ENCODE measurements at places on chromosomes 13 and 19. TPM values are rescaled to one million over a fixed set of nuclear protein-coding genes. Genes with fewer than 3 reads are reported as not detected.

Gene ATP7B
- total RNA-seq, result 1.8 TPM

Gene IGFL3
- not detected for total RNA-seq

- H3K4me1 ChIP-seq, result no peaks in the 10 kb centered on the region
- no peaks in the 10 kb centered on the region for H3K27me3 ChIP-seq
- H3K27ac ChIP-seq, result no peak overlapping the region
- H3K36me3 ChIP-seq, result no peaks in the 10 kb centered on the region
- H3K4me3 ChIP-seq, result no peak overlapping the region
- DNase-seq, result no peak
Observed at GRCh38 chr13:25725104-25725503, 326.7 kb downstream of the SHISA2 start.

DNA sequence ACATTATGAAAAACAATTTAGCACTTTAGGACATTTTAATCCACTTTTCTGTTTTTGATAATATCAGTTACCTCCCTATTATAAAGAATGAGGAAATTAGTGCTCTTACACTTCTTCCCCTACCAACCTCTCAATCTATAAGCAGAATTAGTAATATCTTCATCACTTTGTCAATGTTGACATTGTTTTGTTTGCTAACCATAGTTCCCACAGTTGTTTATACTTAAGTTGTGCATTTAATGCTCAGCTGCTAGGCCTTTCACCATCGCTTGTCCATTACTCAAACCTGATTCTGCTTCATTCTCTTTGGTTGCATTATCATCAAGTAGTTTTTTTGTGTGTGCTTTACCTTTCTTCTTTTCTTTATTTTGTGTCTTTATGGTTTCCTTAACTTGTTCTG is 132.1 kb downstream of the CDK8 start:
- H3K36me3 ChIP-seq, result peaks cover 29% of the 10 kb centered on the region
- no peak overlapping the region for H3K4me3 ChIP-seq
- DNase-seq, result no peak
- H3K27me3 ChIP-seq, result no peaks in the 10 kb centered on the region
- H3K4me1 ChIP-seq, result no peaks in the 10 kb centered on the region

DNA sequence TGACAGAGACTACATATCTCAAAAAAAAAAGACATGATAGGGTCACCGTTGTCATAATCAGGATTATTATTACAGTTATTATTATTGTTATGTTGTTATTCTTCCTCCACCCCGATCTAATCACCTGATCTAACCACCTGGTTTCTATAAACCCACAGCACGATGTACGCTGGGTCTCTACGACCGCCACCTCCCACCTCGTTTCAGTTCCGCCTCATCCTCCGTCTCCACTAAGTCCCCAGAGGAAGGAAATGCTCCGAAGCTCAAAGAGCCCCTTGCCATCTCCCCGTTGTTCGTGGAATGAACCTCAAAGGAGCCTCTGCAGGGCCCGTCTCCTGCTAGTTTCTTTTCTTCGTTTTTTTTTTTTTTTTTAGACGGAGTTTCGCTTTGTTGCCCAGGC is 15.9 kb upstream of the MEIS3 start:
- H3K27ac ChIP-seq, result no peak overlapping the region
- no peaks in the 10 kb centered on the region for H3K27me3 ChIP-seq
- H3K4me1 ChIP-seq, result no peaks in the 10 kb centered on the region
- no peak for DNase-seq

DNA sequence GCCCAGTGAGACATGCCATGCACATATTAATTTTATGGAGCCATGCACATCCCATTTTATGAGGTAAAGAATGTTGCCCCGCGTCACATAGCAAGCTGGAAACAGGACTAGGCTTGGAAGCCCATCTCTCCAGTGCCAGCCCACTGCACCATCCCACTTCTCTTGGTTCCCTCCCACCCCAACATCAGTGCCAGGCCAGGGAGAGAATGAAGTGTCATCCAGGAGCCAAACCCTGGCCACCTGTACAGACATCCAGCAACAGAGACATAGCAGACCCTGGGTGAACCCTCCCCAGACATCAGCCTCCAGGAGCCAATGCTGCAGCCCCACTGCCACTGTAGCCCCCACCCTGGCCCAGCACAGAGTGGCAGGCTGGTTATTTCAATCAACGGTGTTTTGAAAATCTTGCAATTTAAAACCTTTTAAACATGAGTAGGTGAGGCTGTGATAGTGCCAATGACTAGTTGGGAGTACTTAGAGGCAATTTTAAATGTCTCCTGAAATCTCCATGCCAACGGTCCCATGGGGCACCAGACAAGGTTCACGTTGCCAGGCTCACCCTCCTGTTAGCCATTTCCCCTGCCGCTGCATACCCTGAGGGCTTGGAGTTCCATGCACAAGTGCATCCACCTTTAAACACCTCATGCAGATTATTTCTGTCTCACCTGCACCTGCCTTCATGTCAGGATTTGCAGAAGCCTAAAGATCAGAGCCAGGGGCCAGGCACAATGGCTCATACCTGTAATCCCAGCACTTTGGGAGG is 34.7 kb downstream of the VSTM2B start:
- no peaks in the 10 kb centered on the region for H3K4me1 ChIP-seq
- no peak for DNase-seq
- no peaks in the 10 kb centered on the region for H3K36me3 ChIP-seq

DNA sequence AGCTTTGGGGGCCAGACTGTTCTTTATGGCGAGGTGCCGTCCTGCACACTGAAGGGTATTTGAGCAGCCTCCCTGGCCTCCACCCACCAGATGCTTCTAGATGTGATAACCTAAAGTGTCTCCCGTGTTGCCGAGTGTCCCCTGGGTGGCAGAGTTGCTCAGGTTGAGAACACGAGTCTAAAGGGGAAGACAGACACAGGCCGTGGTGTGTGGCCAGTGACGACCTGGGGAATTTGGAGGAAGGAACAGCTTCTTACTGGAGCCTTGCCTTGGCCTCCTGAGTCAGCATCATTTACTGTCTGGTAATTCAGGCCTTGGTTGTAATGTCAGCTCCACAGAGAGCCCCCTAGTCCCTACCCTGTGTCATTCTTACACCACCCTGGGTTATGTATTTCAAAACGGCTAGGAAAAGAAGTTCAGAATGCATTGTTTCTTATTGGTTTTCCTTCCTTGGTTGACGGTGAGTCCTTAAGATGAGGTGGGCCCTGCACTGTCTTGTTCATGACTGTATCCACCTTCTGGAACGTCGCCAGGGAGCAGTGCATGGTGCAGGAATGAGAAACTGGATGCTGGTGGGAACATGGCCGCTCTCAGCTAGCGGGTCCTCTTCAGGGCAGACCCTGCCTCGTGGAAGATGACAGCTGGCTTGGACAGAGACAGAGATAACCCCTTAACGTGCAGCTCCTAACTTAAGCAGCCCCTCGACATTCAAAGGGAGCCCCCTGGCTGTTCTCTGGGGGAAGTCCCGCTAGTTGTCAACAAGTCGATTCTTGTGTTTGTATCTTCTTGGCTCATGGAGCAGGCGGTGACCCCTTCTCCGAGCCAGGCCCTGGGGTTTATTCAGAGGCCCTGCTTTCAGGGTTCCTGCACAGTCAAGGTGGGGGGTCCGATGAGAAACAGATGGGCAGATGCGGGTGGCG is 7.2 kb downstream of the SIN3B start:
- no peaks in the 10 kb centered on the region for H3K27me3 ChIP-seq
- H3K36me3 ChIP-seq, result peaks cover 61% of the 10 kb centered on the region
- H3K4me3 ChIP-seq, result no peak overlapping the region
- no peak for DNase-seq

- H3K27me3 ChIP-seq, result no peaks in the 10 kb centered on the region
- peaks cover 56% of the 10 kb centered on the region for H3K36me3 ChIP-seq
- H3K27ac ChIP-seq, result no peak overlapping the region
Observed at GRCh38 chr19:38703509-38703908, 40.8 kb downstream of the CAPN12 start.
